ENCODE measurements at places on chromosomes 16 and 17.

- no peak for DNase-seq
Observed at GRCh38 chr17:249236-249993, 68.0 kb upstream of the DOC2B start.

DNA sequence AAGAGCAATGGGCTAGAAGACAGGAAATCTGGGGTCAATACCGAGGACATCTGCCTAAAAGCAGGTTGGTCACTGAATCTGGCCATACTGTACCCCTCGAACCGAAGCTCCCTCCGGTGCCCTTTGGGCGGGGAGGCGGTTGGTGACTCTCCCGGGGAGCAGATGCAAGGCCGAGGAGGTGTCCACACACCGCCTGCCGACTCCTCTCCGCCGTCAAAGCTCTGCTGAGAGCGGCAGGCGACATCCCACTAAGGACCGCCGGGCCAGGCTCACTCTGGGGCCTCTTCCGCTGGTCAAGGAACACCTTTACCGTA lies 458 bp downstream of the ZNF200 start:
- DNase-seq: no peak

DNA sequence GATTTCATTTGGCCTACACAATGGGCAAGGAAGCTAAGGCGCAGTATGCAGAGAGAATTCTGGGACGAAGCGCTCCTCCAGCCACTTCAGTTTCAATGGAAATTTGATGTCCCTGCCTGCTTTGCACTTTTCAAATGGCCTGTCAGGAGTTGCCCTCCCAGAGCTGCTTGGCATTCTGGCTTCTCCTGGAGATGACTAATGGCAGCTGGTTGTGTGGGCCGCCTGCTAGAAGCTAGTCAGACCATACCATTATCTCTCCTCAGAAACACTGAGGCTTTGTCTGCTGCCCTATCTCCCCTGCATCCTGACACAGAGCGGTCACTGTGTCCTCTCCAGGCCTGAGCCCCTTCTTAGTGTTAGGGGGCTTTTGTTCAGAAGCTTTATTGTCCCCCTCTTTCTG lies 180.1 kb downstream of the SPECC1 start:
- no peak for DNase-seq

- no peak for DNase-seq
Observed at GRCh38 chr17:14794961-14795360, 470.2 kb downstream of the PMP22 start.

All from CD4-positive, alpha-beta memory T cell (primary cell).